ENCODE measurements at places on chromosomes 2 and 18.

GRCh38 chr2:143524559-143525401, 395.6 kb downstream of the ARHGAP15 start:
- no peak for DNase-seq

GRCh38 chr2:178512484-178512883, 32.2 kb downstream of the PLEKHA3 start:
- DNase-seq: no peak

GRCh38 chr2:57885742-57886141, 160.9 kb upstream of the VRK2 start:
- DNase-seq: no peak

- no peak for DNase-seq
Measured at GRCh38 chr2:241788572-241788971, 11.9 kb downstream of the GAL3ST2 start.

DNA sequence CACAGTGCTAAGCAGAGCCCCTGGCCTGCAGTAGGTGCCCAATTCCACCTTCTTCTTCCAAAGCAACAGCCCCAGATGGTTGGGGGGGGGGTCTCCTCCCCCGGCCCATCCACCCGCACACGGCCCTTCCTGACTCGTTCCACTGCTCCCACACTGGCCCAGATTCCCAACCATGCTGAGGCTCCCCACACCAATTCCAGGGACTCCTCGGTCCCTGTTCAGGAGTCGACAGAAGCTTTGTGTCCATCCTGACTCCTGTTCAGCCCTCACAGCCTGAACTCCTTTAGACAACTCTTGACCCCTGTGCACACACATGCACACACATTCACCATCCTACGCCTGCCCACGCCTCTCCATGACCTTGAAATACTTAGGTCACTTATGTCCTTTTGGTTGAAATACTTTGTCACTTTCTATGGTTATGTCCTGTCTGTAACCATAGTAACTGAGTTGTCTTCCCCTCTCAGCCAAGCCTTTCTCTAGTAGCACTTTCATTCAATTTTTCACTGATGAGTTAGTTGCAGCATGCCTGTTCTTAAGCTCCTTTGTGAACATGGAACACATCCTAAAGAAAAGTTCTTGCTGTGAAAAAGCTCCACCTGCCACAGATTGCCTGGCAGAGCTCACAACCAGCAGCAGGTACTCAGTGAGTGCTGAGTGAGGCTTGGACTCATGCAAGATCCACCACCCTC, 225.8 kb downstream of the SEPTIN10 start:
- DNase-seq: no peak

DNA sequence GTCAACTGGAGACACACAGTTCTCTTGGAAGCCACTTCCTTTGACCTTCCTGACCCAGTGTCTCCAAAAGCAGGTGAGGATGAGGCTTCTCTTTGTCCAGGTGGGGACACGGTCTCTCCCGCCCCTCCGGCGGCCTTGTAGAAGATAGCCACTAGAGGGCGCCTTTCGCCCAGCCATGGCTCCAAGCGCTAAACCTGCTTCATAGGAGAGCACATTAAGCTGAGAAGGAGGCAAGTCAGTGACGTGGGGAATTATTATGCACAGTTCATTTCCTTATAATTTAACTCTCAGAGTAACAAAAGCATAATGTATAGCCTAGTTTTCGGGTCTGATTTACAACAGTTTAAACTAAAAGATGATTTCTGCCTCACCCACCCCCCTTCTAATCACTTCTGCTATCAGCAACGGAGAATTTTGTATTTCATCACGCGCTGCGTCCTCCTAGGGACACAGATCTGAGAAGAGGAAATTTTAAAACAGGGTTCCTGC, 208.7 kb downstream of the ICOS start:
- DNase-seq: peak; percentile 72

GRCh38 chr18:56723068-56723467, 71.9 kb downstream of the WDR7 start:
- no peak for DNase-seq

DNA sequence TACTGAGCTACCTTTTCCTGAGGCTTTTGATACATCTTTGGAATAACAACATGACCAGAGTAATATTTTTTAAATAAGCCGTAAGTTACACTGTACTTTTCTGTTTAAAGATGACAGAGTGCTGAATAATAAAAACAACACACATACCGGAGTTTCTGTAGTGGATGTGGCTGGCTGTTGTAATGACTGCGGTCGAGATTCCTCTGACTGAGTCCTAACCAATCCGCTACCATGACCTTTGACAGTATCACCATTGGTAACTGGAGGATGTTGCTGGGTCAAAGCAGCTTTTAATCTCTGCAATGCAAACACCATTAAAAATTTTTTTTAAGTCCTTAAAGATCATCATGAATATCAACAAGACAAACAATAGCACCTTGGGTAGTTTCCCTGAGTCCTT, 70.7 kb downstream of the ATF2 start:
- DNase-seq: no peak

- DNase-seq: no peak
Measured at GRCh38 chr2:60416221-60417008, 137.0 kb downstream of the BCL11A start.

DNA sequence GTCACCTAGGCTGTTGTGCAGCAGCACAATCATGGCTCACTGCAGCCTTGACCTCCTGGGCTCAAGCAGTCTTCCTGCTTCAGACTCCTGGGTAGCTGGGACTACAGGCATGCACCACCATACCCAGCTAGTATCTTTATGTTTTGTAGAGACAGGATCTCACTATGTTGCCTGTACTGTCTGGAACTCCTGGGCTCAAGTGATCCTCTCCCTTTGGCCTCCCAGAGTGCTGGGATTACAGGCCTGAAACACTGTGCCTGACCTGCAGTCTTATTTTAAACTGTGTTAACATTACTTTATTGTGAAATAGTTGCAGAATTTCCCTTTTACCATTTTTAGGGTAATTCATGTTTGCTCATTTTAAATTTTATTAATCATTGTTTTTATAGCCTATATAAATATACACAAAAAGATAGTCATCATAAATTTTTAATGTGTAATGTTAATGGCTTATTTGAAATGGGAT, 24.6 kb downstream of the EML4 start:
- no peak for DNase-seq

DNA sequence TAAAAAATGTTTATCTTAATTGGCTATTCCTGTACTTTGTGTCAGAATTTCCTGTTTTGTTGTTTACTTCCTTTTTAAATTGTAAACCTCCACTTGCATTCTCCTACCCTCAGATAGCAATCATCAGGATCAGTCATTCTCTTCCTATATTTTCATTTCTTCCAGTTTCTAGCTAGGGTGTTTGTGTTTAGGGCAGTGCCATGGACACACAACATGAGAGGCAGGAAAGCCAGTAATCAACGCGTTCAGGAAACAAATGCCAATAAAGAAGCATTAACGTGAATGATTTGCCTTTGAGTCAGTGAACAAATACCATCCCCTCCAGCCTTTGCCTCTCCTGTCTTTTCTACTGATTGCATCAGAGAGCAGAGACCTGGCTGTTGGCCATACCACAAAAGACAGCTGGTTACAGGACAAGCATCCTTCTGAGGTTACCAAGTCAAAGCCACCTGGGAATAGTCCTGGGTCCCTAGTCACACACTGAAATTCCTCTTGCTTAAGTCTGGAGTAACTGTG, 56.7 kb upstream of the FHL2 start:
- DNase-seq: no peak

DNA sequence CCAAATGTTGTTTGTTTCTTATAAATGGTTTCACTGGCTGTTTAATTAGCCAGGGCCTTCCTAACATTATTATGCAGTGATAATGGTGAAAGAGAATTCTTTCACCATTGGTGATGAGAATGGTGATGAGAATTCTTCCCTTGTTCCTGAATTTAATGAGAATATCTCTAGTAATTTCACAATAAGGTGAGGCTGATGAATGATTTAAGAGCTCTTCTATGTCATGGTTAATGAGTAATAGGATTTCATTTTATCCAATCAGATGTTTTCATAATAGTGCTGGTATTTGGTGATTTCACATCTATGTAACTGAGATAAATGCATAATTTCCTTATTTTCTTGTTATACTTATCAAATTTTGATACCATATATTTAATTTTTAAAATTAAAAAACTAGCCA, 535.7 kb upstream of the ZEB2 start:
- DNase-seq: no peak

GRCh38 chr2:222743251-222743812, 71.9 kb downstream of the MOGAT1 start:
- no peak for DNase-seq

DNA sequence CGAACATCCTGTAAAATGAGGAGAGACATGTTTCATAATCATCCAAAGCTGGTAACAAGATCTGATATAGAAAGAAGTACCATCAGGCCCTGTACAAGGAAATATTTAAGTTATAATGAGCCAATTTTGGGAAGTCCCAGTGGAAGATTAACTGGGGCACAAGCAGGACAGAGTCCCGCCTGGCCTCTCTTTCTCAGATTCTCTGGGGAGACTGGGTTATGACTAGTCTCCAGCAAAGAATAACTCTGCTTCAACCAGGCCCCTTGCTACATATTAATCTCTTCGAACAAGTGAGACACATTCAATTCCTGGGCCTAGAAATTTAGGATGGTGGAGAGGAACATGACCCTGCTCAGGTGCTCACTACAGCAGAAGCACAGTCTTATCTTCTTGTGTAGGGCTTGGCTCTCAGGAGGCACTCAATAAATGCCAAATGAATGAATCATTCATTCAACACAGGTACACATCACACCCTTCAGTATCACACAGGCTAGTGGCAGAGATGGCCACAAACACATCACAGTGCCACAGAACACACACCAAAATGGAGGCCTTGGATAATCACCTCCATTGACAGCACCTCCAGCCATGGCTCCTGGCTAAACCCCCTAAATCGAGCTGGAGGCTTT, 46.4 kb upstream of the RNF152 start:
- no peak for DNase-seq

GRCh38 chr2:234329202-234329960, 167.5 kb downstream of the ARL4C start:
- no peak for DNase-seq

DNA sequence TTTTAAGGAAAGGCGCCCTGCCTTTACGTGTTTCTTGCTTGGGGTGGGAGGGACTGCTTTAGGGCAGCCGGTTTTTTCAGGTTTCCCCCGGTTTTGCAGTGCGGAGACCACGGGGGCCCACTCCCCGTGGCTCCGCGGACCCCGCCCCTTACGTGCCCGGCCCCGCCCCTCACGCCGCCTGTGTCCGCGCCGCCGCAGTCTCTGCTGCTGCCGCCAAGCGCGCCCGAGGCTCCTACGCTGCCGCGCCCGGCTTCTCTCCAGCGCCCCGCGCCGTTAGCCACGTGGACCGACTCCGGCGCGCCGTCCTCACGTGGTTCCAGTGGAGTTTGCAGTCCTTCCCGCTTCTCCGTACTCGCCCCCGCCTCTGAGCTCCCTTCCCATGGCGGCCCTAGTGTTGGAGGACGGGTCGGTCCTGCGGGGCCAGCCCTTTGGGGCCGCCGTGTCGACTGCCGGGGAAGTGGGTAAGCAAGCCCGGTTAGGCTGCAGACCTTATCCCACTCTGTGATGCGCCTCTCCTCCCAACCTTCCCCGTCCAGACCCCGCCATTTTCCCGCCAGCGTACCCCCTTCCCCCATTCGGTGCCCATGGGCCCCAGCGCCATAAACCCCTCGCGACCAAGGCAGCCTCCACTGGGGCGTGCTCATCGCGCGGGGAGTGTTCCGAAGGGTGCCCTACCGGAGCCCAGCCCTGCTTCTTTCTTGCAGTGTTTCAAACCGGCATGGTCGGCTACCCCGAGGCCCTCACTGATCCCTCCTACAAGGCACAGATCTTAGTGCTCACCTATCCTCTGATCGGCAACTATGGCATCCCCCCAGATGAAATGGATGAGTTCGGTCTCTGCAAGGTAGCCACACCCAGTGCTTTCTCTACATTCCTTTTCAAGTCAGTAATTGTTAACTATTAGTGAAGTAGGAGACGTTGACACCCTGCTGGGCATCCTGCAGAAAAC, at the start of gene CAD:
Gene CAD (plus strand): TSS at position 197 of the 949 bp plus-strand sequence. CDS start 183 bp downstream, at position 380.
- DNase-seq: peak; percentile 85

GRCh38 chr2:54455563-54456361, at the start of gene SPTBN1:
SPTBN1 (plus strand) TSS chr2:54456327; CDS start chr2:54526419, 70,092 bp downstream.
- peak; percentile 7 for DNase-seq

- no peak for DNase-seq
Measured at GRCh38 chr2:42092084-42092996, 44.5 kb downstream of the PKDCC start.

- DNase-seq: no peak
Measured at GRCh38 chr18:56233595-56233994, 404.8 kb downstream of the TXNL1 start.

DNA sequence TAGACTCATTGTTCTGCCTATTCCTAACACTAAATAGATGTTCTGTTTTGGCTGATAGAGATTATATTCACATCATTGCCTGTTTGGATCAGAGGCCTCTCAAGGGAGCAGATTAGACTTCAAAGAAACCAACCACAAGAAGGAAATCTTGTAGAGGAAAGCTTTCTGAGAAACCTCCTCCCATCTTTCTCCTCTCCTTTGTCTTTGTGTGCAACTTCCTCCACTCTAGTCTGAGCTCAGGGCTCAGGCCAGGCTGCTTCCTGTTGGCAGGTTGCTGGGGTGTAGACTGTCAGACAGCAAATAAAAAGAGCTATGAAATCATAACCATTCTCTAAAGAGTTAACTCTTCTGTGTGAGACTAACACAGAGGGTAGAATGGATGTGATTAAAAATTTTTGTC, 113.0 kb downstream of the TGFA start:
- DNase-seq: peak; percentile 24

DNA sequence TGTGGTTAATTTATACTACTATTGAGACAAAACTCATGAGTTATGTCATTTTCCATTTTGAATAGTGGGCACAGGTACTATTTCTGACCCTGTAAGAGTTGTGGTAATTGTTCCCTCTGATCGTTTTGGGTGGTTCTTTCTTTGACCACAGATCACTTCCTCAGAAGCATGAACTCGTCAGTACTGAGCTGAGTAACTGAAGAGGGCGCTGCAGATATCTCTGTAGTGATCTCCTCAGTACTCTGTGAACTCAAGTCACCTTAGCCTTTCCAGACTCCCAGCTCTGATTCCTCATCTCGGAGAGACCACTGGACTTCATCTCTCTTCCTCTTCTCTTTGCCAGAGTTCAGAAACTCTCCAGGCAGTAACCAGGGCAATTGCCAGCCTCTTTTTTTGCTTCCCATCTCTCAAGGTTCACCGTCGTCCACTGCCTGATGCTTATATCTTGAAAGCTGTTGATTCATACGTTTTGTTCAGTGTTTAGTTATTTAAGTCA, 9.4 kb upstream of the IL1RL1 start:
- peak; percentile 26 for DNase-seq

DNA sequence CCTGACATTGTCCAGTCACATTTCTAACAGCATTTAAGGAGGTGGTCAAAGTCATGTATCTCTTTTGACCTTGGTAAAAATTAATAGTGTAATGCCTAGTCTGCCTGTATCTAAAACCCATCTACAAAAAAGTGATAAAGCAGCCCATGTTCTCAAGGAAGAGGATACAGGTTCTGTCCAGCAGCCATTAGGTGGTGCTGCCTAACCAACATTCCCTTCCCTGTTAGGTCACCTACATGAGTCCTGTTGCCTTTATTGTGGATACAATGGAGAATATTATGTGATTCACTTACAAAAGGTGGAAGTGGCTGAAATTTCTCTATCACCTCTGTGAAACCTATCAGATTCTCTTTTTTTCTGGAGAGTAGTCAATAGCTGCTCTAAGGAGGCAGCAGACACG, 52.5 kb downstream of the AQP4 start:
- no peak for DNase-seq

- DNase-seq: no peak
Measured at GRCh38 chr2:43082111-43082894, 144.1 kb downstream of the ZFP36L2 start.

All from activated CD4-positive, alpha-beta T cell treated with anti-CD3 and anti-CD28 coated beads, Interleukin-2, amount 50 U/mL, for 4 hours (primary cell).